ENCODE measurements at places on chromosomes 13 and 19.

GRCh38 chr13:33865945-33866344 lies 48.0 kb downstream of the RFC3 start:
- DNase-seq: no peak

- peak; percentile 88 for DNase-seq
Measured at GRCh38 chr19:3176715-3177501, 1.7 kb upstream of the S1PR4 start.

GRCh38 chr13:112073245-112074138 lies 6.5 kb downstream of the SOX1 start:
- DNase-seq: no peak

GRCh38 chr19:41420101-41420880 lies 6.9 kb downstream of the B3GNT8 start:
- no peak for DNase-seq

DNA sequence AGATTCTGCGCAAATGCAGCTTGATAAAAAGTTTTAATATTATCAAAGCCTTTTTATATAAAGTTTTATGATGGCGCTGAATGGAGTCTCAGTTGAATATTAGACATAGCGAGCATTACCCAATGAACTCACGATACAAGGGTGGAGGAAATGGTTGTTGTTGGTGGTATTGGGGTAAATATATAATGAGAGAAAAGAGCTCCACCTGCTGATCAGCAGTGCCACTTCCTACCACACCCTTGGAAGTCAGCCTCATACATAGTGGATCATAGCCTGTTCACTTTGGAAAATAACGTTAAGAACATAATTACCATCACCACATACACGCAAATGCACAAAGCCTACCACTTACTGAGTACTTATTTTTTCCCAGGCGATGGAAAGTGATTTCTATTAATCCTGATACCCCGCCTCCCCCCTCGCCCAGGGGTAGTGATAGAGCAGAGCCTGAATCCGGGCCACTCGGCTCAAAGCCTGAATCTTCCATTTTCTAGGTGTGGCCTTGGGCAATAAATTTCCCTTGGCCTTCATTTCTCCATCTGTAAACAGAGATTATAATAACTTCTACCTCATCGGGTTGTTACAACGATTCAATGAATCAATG lies 358.3 kb downstream of the KLF5 start:
- DNase-seq: no peak

DNA sequence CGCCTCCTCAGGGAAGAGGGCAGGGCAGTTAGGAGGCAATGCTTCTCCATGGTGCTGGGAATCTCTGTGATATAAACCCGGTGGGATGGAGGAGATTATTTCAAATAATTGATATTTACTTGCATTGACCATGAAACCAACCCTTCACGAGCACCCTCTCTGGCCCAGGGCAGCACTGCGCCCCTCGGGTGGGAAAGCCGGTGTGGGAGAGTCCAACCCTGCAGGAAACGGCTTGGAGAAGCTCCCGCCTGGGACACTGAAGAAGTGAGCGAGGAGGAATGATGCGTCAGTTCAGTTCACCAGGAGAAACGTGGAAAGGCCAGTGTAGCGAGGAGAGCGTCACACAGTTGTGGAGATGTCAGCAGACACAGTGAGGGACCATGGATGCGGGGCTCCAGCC lies 99.9 kb downstream of the COL4A2 start:
- DNase-seq: no peak

GRCh38 chr13:79374578-79374977 lies 31.5 kb downstream of the RBM26 start:
- DNase-seq: no peak

DNA sequence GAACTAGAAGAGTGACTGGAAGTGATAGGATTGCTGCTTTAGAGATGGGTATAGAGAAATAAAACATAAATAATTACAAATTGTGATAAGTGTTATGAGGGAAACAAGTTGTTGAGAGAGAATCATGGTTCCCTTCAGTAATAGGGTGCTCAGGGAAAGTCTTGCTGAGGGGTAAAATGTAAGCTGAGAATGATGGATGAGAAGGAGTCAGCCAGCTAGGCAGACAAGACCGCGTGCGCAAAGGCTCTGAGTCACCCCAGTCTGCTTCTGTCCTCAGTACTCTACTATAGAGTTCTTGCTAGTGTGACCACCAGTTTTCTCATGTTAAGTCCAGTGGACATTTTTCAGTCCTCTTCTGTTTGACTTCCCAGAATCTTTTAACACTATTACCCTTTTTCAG lies 39.5 kb downstream of the PCCA start:
- no peak for DNase-seq

GRCh38 chr13:113945857-113946408 lies 27.9 kb downstream of the C13orf46 start:
- no peak for DNase-seq

GRCh38 chr19:10505583-10506229 lies 2.5 kb upstream of the KEAP1 start:
- DNase-seq: peak; percentile 87

- DNase-seq: no peak
Measured at GRCh38 chr13:71117920-71118319, 749.1 kb downstream of the DACH1 start.

DNA sequence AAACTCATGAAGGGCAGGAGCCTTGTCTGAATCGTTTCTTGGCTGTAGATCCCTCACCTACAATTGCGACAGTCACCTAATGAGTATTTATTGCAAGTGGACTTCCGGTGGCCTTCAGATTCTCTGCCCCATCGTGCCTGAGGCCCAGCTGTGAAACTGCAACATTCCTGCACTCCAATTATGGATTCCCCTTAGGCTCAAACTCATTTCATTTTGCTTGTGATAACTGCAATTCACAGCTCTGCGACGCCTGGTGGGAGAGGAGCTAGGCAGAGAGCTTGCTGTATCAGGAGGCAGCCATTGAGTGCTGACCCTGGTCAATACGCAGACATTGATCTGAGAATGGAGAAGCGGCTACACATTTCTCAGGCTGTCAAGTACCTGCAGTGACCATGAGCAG lies 59.0 kb downstream of the CCDC70 start:
- no peak for DNase-seq

- no peak for DNase-seq
Measured at GRCh38 chr13:54852831-54853230, 1824.2 kb downstream of the OLFM4 start.

GRCh38 chr13:46361276-46361934 lies 25.6 kb downstream of the RUBCNL start:
- no peak for DNase-seq

DNA sequence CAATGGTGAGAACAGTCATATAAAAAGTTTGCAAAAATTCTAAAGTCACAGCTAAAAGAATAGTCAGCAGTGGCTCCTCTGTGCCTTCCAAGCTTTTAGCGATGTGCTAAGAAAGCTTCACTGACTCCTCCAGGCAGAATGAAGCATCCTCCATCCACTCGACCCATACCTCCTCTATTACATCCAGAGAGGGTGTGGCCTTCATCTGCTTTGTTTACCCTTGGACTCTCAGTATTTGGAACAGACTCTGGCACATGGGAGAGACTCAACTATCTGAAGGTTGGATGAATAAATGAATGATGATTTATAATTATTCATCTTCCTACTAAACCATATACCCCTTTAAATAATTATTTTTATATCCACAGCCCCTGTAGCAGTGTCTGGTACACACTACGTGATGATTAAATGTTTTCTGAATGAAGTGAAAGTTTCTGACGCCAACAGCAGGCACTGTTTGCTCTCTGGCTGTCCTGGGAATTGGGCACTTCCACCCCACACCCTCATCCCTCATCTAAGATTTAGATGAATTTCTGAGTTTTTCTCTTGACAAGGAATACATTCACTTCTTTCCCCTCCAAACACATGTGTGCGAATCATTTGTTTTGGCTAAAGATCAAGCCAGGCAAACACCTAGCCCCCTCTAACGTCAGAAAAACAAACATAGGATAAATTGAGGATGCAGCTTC lies 93.9 kb downstream of the NUFIP1 start:
- DNase-seq: no peak

- no peak for DNase-seq
Measured at GRCh38 chr13:41306271-41307145, 4.6 kb upstream of the NAA16 start.

- DNase-seq: no peak
Measured at GRCh38 chr19:46919324-46919723, 58.5 kb downstream of the ARHGAP35 start.

- no peak for DNase-seq
Measured at GRCh38 chr13:35743165-35743564, 266.7 kb upstream of the MAB21L1 start.
